ENCODE measurements at places on chromosomes 6 and 20. TPM values are rescaled to one million over a fixed set of nuclear protein-coding genes. Genes with fewer than 3 reads are reported as not detected.

The SLC26A8 gene
- 0.26 TPM for total RNA-seq

GRCh38 chr20:23283096-23283850 lies 67.3 kb upstream of the NXT1 start:
- DNase-seq = no peak

- DNase-seq = no peak
These were observed 1.3 kb downstream of the MCUR1 start for GRCh38 chr6:13813026-13813425.

The TPBG gene
- total RNA-seq = 27.6 TPM

DNA sequence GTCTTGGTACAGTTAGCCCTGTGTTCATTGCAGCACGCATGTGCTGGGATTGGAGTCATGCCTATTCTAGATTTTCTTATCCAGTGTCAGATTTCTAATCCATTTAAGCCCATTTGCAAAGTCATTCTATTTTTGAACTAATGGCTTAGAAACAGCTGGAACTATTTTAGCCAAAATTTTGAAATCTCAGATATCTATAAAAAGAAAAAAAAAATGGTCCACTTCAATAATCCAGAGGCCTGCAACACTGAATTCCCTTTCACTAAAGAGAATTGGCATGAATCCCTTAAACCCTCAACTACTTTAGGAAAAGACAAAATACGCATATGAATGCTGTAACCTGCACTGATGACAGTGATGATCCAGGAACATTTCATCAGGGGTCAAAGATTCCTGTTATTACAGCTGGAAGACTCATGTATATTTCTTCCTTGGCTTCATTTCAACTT lies 1.5 kb downstream of the COL21A1 start:
- no peak for DNase-seq

DNA sequence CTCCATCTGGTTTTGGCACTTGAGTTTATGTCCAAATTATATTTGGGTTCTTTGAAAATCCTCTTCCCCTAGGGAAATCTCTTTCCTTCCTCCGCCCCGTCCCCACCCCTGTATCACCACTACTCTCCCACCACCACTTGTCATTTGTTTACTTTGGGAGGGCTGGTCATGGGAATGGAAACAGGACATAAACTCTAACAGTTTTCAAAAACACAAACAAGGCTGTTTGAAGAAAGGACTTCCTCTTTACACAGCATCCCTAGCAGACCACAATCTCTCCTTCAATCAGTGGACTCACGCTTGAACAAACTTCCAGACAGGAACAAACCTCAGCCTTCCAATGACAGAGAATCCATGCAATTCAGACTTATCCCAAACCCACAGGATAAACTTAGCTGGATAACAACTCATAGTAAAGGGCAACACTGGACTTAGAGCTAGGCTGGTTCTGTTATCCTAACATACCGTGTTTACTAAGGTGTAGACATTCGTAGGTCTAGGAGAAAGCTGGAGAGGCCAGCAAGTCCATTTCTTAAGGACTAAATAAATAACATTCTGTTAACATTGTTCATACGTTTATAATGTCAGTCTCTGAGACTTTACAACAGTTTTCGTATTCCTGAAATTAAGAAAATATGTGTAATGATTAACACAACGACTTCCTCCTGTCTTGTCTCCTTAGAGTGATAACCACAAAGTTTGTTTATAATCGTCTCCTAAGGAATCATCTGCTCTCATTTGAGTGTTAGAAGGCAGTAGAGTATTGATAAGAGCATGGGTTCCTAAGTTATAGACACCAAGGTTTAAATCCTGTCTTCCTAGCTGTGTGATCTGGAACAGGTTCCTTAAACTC lies 44.1 kb upstream of the CTAGE9 start:
- no peak for DNase-seq

The TMEM151B gene
- not detected for total RNA-seq

Measured in aorta (tissue), 5 donors.